Uterus (tissue), 4 donors: ENCODE measurements at places on chromosomes 7 and 10. TPM values are rescaled to one million over a fixed set of nuclear protein-coding genes. Genes with fewer than 3 reads are reported as not detected.
A peak's percentile ranks its signal among the peaks of the same experiment; 100 is the strongest.

IL2RA gene
- 0.15 TPM for total RNA-seq

CYP2C9 gene
- total RNA-seq: not detected

LIPF gene
- not detected for total RNA-seq

MACC1 gene
- total RNA-seq: 23.9 TPM

MOGAT3 gene
- total RNA-seq: not detected

- no peak overlapping the region for H3K27ac ChIP-seq
- H3K4me1 ChIP-seq: no peaks in the 10 kb centered on the region
- DNase-seq: no peak
- no peaks in the 10 kb centered on the region for H3K36me3 ChIP-seq
- no peaks in the 10 kb centered on the region for H3K27me3 ChIP-seq
- no peak overlapping the region for H3K4me3 ChIP-seq
These were observed 27.7 kb downstream of the RCC1L start for GRCh38 chr7:75045881-75046280.

- no peak overlapping the region for H3K4me3 ChIP-seq
- H3K4me1 ChIP-seq: no peaks in the 10 kb centered on the region
- H3K36me3 ChIP-seq: no peaks in the 10 kb centered on the region
- no peaks in the 10 kb centered on the region for H3K27me3 ChIP-seq
These were observed 79.6 kb upstream of the AUTS2 start for GRCh38 chr7:69518705-69519077.

GRCh38 chr10:29959586-29959985, 99.8 kb downstream of the JCAD start:
- H3K4me1 ChIP-seq: no peaks in the 10 kb centered on the region
- no peaks in the 10 kb centered on the region for H3K36me3 ChIP-seq
- no peaks in the 10 kb centered on the region for H3K27me3 ChIP-seq
- H3K4me3 ChIP-seq: no peak overlapping the region
- H3K27ac ChIP-seq: no peak overlapping the region

GRCh38 chr7:117087639-117088396, 134.5 kb downstream of the ST7 start:
- no peak overlapping the region for H3K27ac ChIP-seq
- no peaks in the 10 kb centered on the region for H3K4me1 ChIP-seq
- DNase-seq: no peak
- no peaks in the 10 kb centered on the region for H3K27me3 ChIP-seq
- H3K36me3 ChIP-seq: no peaks in the 10 kb centered on the region

DNA sequence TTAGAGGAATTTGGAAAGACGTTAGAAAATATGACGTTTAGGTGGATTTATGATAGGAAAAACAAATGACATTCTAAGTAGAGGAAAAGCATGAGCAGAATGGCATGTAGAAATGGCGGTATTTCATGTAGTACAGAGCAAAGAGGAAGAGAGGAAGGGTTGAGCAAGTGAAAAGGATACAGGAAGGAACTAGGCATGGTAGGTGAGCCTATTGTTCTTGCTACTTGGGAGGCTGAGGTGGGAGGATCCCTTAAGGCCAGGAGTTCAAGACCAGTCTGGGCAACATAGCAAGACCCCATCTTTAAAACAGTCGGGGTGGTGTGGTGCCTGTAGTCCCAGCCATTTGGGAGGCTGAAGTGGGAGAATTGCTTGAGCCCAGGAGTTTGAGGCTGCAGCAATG, 1.2 kb downstream of the GTPBP10 start:
- no peak for DNase-seq
- no peaks in the 10 kb centered on the region for H3K27me3 ChIP-seq
- H3K4me1 ChIP-seq: no peaks in the 10 kb centered on the region
- H3K4me3 ChIP-seq: no peak overlapping the region
- no peak overlapping the region for H3K27ac ChIP-seq

DNA sequence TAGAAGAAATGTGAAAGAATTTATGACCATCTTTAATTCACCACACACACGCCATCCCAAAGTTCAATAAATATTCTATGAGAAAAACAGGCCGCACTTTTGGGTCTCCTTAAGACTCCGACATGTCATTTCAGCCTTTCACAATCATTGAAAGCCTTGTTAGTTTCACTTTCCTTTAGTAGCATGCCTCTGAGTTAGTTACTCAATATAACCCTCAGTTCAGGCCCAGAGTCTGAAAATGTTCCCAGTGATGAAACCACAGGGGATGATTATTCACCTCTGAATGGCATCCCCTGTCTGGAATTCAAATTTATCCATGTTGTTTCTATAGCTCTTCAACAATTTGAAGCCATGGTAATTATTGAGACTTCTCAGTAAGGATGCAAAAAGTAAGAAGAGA, 278.1 kb upstream of the NRP1 start:
- no peaks in the 10 kb centered on the region for H3K27me3 ChIP-seq
- DNase-seq: no peak
- no peak overlapping the region for H3K4me3 ChIP-seq
- H3K36me3 ChIP-seq: no peaks in the 10 kb centered on the region

DNA sequence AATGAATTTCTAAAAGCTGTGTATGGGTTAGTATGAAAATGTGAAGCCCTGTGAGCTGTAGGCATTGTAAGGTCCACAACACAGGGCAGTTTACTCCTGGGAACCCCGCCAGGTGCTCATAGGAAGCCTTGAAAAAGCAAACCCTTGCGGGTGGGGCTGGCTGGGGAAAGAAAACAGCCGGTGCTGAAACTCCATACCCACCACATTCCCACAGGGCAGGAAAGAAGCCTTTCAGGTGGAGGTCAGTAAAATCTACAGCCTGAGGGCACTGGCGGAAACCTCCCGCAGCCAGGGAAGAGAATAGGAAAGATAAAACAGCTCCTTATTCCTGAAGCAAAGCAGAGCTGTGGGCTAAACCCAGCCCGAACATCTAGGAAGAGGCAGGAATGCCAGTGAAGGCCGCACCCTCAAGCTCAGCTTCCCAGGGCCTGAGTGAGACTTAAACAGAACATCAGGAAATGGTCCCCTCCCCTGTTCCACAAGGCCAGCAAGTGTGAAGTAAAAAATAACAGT, 34.7 kb downstream of the PODXL start:
- H3K4me1 ChIP-seq: no peaks in the 10 kb centered on the region
- H3K36me3 ChIP-seq: no peaks in the 10 kb centered on the region
- DNase-seq: peak; percentile 71
- no peak overlapping the region for H3K4me3 ChIP-seq

DNA sequence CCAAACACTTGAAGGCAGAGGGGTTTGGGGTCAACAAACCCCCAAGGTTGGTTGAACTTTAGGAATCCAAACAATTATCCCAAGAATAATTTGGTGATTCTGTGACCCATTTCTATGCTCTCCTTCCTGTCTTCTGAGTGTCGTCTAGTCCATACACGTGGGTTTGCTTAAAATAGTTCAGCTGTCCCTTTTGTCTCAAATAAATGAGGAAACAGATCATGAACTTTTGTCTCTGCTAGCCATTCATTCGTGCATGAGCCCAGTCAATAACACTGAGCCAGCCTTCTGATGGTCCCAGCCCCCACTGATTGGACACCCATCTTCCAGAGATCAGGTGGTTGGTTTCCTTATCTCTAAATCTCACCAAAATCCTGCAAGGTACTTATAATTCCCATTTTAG, 255.4 kb downstream of the PRPF18 start:
- no peaks in the 10 kb centered on the region for H3K36me3 ChIP-seq
- H3K4me1 ChIP-seq: peaks cover 3% of the 10 kb centered on the region
- DNase-seq: no peak
- H3K4me3 ChIP-seq: no peak overlapping the region

DNA sequence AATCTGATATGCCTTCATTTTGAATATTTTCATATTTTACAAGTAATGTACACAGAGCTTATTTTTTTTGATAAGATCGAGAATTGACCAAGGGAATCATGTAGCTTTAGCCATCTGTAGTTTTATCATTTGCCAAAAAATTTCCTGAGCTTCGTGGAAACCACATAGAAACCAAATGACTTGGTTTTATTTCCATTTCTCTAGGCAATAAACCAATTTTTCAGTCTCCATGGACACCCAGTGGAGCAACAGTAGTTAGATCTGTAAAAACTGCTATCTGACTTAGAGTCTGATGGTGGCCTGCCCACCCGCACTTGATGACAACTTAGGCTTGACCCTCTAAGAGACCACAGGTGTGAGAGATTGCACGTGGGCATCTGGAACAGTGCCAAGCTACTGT, 127.8 kb upstream of the CDK6 start:
- no peaks in the 10 kb centered on the region for H3K36me3 ChIP-seq
- no peaks in the 10 kb centered on the region for H3K4me1 ChIP-seq
- no peak for DNase-seq
- no peak overlapping the region for H3K4me3 ChIP-seq

GRCh38 chr10:95880704-95881103, 27.1 kb upstream of the CC2D2B start:
- H3K4me1 ChIP-seq: no peaks in the 10 kb centered on the region
- H3K27me3 ChIP-seq: no peaks in the 10 kb centered on the region
- H3K27ac ChIP-seq: peak overlapping the region; percentile 66

DNA sequence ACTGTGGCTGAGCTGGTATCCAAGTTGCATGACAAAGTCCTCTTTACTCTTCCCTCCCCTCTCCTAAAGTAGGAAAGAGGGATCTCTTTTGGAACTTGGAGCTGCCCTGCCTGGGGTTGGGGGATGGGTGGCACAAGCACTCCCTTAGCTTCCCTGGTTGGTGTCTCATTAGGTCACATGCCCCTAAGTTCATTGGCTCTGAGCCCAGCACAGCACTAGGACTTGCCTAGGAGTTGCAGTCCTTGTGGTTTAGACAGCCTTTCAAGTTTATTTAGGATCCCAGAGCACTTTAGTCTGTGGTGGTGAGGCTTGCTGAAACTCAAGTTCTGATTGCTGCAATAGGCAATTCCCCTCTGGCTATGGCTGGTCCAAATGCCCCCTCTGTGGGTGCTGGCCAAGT, 281.4 kb downstream of the NXPH1 start:
- DNase-seq: no peak
- no peak overlapping the region for H3K27ac ChIP-seq
- no peak overlapping the region for H3K4me3 ChIP-seq
- no peaks in the 10 kb centered on the region for H3K36me3 ChIP-seq
- H3K27me3 ChIP-seq: peaks cover 5% of the 10 kb centered on the region

GRCh38 chr7:68420342-68421192, 1177.7 kb upstream of the AUTS2 start:
- H3K27ac ChIP-seq: no peak overlapping the region
- no peak overlapping the region for H3K4me3 ChIP-seq
- no peaks in the 10 kb centered on the region for H3K4me1 ChIP-seq
- no peaks in the 10 kb centered on the region for H3K36me3 ChIP-seq
- DNase-seq: no peak
- no peaks in the 10 kb centered on the region for H3K27me3 ChIP-seq

GRCh38 chr10:133197786-133198185, 32.2 kb upstream of the UTF1 start:
- no peak for DNase-seq
- H3K36me3 ChIP-seq: no peaks in the 10 kb centered on the region
- H3K4me1 ChIP-seq: no peaks in the 10 kb centered on the region
- H3K4me3 ChIP-seq: no peak overlapping the region
- no peak overlapping the region for H3K27ac ChIP-seq
- no peaks in the 10 kb centered on the region for H3K27me3 ChIP-seq
